Liver (tissue), 10 donors: ENCODE measurements at places on chromosomes 3 and 15. TPM values are rescaled to one million over a fixed set of nuclear protein-coding genes. Genes with fewer than 3 reads are reported as not detected.

GRCh38 chr15:87570206-87570605, 686.3 kb downstream of the NTRK3 start:
- DNase-seq, result no peak

- DNase-seq, result no peak
These were observed 2.7 kb upstream of the CSTA start for GRCh38 chr3:122322095-122323075.

GRCh38 chr3:877001-877400, 215.8 kb upstream of the CNTN6 start:
- no peak for DNase-seq

GRCh38 chr3:23159929-23160328, 43.2 kb upstream of the UBE2E2 start:
- no peak for DNase-seq

DNA sequence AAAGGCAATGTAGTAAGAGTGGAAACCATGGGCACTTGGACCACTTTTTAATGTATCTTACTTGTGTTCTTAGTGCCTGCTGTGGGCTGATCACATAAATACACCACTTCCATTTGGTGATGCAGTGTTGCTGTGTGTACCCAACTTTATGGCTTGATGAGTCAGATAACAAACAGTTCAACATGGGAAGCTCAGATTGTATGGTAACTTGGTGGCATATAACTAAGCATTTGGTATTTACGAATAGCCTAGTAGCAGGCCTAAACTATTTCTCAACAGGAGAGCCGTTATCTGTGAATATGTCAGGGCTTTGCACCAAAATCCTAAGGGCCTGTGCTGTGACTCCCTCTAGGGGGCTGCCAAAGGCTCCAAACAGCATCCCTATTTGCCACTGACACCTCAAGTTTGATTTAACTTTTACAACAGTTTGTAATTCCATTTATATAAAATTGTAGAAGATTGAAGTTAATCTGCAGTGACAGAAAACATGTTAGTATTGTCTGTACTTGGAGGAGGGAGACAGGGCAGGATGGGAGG, 640.4 kb upstream of the CADM2 start:
- DNase-seq, result no peak

- DNase-seq, result no peak
These were observed 82.8 kb downstream of the PCSK6 start for GRCh38 chr15:101406526-101407195.

DNA sequence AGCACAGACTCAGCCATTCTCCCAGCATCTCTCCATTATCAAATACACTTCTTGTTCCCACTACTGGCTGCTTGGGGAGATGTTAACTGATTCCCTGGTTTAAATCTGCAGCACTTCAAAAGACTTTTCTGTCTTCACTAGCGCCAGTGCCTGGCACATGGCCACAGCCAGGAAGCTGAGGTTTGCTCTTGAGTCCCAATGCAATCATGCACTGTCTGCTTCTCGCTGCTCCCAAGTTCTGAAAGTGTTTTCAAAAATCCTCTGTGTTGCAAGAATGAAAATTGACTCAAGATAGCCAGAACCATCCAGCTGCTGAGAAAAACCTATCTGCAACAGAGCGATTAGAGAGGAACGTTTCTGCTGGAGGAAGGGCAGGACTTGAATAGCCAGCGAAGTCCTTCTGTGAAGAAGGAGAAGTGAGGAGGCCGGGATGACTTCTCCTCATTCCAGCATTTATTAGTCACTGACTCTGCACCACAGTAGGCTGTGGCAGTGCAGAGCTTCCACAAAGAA, 358.4 kb upstream of the NR2F2 start:
- no peak for DNase-seq

DNA sequence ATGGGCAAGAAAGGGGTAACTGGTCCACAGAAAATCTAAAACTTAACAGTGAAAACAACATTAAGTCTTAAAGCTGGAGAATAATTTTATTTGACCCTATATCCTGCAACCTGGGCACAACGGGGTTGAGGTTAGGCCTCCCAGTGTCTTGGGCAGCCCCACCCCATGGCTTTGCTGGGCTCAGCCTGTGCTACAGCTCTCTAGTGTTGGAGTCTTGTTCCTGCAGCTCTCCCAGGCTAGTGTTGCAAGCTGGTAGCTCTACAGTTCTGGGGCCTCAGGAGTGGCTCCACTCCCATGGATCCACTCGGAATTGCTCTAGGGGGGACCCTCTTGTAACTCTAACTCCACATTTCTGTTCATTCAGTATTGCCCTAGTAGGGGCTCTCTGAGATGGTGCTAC, 24.9 kb upstream of the GNB4 start:
- DNase-seq, result no peak

DNA sequence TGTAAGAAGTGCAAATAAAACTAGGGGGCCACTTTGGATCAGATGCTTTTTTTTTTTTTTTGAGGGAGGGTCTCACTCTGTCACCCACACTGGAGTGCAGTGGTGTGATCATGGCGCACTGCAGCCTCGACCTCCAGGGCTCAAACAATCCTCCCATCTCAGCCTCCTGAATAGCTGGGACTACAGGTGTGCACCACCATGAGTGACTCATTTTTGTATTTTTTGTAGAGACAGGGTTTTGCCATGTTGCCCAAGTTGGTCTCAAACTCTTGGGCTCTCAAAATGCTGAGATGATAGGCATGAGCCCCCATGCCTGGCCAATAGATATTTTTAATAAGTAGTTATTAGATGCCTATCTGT, 20.8 kb downstream of the CCR1 start:
- DNase-seq, result no peak

GRCh38 chr3:119619094-119619493, 21.4 kb downstream of the PLA1A start:
- no peak for DNase-seq

DNA sequence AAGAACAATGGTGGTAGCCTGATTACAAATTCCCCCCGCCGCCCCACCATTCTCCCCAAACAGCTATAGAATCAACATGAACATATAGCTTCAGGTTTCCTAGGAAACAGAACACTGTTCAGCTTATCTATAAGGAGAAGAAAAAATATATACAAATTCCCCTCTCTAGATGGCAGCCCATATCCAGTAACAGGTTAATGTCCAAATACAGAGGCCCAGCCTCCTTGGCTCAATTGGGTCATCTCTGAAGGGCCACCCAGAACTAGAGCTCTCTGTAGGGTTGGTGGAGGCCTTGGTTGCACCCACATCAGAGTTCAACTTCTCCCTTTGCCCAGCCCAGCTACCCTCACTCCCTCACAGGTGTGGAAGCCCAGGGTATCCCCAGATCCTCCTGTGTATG, 91.5 kb upstream of the ADAMTS17 start:
- DNase-seq, result no peak

DNA sequence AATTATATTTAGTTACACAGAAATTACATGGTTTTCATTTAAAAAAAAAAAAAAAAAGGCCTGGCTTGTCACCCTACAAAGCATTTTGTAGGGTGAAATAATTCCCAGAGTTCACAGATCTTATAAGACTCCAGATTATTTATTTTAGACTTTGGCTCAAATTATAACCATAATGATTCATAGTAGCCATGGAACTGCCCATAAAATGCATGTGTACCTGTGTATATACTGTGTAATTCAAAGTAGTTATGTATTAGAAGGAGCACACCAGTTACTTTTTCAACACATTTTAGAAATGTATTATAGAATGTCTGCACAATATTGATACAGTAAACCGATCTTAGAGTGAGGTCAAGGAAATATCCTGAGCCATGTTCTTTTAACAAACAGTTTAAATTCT, 975.6 kb downstream of the GBE1 start:
- DNase-seq, result no peak

DNA sequence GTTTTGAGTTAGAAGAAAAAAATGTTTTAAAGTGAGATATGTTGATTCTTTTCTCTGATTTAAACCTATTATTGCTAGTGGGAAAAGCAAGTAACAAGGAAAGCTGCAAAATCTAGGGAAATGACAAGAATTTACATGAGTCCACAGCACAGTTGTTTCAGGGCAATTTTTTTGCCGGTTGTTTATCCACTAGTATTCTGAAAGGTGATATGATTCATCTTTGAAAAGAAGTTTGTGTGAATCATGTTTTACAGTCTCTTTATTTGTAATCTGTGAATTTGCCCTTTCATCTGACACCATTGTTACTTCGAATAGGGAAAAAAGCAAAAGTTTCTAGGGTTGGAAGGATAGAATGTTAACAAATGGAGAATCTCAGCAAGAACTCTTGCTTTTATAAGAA, 894.7 kb downstream of the OTOL1 start:
- no peak for DNase-seq

DNA sequence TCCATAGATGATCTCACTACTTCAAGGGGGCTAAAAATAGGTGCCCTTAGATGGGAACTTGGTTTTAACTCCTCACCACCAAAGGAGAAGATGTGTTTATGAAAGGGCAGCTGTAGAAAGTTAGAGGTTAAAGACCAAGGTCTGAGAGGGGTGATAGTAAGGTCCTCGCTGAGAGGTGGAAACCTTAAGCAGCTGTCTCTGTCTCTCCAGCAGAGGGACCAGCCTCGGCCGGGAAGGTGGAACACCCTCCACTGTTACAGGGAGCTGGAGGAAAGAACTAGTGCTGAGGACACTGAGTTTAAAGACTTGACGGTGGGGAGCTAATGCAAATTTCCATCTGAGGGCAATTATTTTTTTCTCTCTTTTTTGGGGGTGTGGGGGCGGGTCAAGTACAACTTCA, 8.9 kb upstream of the RLBP1 start:
- no peak for DNase-seq

- DNase-seq, result no peak
These were observed 1.6 kb downstream of the C3orf38 start for GRCh38 chr3:88151358-88151757.

DNA sequence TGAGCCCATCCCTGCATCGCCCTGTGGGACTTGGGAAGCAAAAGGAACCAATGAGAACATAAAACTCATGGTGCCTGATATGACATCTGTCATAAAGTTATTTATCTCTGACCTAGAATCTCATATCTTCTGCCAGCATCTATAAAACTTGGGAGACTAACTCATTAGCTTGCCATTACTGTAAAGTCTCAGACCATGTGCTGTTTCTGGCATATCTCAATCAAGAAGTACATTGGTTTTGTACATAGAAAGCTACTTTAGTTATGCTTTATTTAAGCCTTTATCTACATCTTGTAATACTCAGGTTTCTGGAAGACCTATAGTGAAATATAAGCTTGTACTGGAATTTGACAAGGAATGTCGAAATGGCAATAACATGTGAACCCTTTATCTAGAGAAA, 112.5 kb downstream of the ZNF385D start:
- no peak for DNase-seq

- DNase-seq, result no peak
These were observed 14.9 kb downstream of the CRTAP start for GRCh38 chr3:33128706-33129105.

DNA sequence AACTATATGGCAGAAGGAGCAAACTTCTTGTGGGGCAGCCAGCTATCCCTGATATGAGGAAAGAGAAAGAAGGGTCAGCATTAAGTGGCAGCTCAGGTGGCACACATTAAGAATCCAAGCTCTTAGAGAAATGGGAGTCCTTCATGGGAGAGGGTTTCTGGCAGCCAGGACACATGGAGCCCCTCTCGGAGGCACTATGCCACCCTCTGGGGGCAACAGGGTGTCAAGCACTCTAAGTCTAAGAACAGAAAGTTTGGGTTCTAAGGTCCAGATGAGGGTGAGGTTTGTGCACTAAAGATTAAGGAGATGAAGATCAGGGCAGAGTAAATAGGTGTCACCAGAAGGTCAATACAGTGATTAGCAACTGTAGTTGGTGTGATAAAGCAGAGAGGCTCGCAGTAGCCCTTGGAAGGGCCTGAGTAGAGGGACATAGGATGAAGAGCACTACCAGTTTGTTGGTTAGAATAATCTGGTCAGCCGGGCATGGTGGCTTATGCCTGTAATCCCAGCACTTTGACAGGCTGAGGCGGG, 89.3 kb downstream of the ST6GAL1 start:
- DNase-seq, result no peak

- no peak for DNase-seq
These were observed 809 bp downstream of the NDUFAF3 start for GRCh38 chr3:49022688-49023171.

GRCh38 chr3:108441518-108441917, 68.9 kb downstream of the MYH15 start:
- no peak for DNase-seq

DNA sequence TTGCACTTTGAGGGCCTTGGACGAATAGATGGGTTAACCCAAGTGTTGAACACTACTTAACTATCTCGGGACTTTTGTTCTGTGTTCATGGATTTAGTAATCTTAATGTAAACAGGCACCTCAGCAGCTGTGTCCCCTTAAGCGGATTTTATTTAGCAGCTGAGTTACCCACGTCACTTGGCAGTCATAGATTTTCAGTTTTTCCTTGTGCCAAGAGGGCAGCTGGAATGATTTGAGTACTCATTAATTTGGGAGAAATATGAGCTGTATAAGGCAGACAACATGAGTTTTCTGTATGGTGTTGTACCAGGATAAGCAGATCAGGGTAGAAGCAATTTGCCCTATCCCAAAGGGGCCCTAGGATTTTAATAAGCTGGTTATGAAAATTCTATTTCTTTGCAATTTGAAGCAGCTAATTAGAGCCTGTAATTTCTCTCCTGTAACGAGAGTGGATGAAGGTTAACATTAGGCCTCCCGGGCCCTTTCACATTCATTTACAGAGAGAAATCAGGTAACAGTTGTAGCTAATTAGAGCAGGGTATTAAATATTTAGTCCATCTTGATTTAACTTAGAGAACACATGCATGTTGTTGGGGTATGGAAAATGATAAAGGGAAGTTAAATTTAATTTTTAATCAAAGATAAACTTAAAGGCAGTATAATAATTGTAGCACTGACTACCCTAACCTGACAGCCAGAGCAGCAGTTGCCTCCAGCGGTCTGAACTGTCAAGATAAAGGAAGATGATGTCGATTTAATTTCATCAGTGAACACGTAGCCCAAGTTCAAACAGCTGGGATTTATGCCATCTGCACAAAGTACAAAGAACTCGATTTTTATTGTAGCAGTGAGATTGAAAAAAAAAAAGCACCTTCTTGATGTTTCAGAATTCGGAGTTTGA, 194.5 kb downstream of the LRTM1 start:
- no peak for DNase-seq

- no peak for DNase-seq
These were observed 29.9 kb upstream of the NPAP1 start for GRCh38 chr15:24645627-24646026.

- no peak for DNase-seq
These were observed 350.5 kb downstream of the EPHB1 start for GRCh38 chr3:135145581-135145980.

The RASL12 gene
- polyA plus RNA-seq, result 0.57 TPM

The GABRG3 gene
- polyA plus RNA-seq, result 0.02 TPM

The CHDH gene
- polyA plus RNA-seq, result 31.6 TPM

The RSL24D1 gene
- polyA plus RNA-seq, result 13.3 TPM

The GALNT15 gene
- polyA plus RNA-seq, result 1.5 TPM

The CCR3 gene
- not detected for polyA plus RNA-seq

The THSD4 gene
- polyA plus RNA-seq, result 2.5 TPM

The ARPP21 gene
- 0.66 TPM for polyA plus RNA-seq
